Effector CD4-positive, alpha-beta T cell (primary cell): ENCODE measurements at places on chromosomes 6 and 20.

GRCh38 chr6:33723371-33724085 lies 12.0 kb upstream of the UQCC2 start:
- no peak for DNase-seq

GRCh38 chr6:112269114-112269513 lies 14.7 kb upstream of the LAMA4 start:
- no peak for DNase-seq

DNA sequence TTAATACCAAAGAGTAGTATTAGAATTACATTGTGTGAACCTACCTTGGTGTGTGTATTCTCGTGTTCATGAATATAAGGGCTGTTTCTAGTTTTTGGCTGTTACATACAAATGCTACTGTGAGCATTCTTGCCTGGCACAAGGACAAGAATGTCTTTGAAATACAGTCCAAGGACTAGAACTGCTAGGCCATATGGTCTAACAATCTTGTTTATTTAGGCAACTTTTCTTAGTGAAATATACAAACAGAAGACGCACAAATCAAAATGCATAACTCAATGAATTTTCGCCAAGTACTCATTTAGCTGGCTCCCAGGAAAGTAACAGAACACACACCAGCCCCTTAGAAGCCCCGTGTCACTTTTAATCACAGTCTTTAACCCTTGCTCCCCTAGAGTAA lies 28.5 kb downstream of the KDM1B start:
- no peak for DNase-seq

GRCh38 chr20:4159765-4160490 lies 144.6 kb upstream of the RNF24 start:
- no peak for DNase-seq
